ENCODE measurements at places on chromosomes 16 and 17.

DNA sequence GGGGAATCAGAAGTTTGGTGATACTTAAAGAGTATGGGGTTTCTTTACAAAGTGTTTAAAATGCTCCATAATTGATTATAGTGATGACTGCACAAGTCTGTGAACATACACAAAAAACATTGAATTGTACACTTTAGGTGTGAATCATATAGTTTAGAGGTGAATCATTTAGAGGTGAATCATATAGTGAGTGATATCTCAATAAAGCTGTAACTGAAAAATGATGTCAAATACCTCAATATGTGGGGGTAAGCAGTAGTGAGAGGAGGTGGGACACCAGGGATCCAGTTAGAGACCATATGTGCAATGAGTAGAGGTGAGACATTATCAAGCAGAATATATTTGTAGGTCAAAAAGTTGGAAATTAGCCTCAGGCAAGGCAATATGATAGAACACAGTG lies 264.5 kb downstream of the PMP22 start:
- DNase-seq, result no peak

GRCh38 chr17:27496005-27496404 lies 39.8 kb downstream of the KSR1 start:
- no peak for DNase-seq

DNA sequence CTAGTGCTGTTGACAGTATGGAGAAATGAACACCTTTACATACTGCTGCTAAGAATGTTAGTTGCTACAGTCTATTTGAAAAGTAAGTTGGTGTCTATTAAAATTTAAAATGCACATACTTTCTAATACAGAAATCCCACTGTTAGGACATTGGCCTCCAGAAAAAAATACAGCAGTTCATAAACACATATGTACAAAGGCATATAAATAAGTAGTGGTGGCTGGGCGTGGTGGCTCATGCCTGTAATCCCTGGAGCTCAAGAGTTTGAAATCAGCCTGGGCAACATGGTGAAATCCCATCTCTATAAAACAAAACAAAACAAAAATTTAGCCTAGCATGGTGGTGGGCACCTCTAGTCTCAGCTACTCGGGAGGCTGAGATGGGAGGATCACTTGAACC lies 13.1 kb downstream of the DCAF7 start:
- DNase-seq, result no peak

GRCh38 chr16:47142486-47142820 lies 1.3 kb downstream of the NETO2 start:
- DNase-seq, result no peak

- DNase-seq, result no peak
Observed at GRCh38 chr17:78159575-78160158, 8.7 kb upstream of the SYNGR2 start.

DNA sequence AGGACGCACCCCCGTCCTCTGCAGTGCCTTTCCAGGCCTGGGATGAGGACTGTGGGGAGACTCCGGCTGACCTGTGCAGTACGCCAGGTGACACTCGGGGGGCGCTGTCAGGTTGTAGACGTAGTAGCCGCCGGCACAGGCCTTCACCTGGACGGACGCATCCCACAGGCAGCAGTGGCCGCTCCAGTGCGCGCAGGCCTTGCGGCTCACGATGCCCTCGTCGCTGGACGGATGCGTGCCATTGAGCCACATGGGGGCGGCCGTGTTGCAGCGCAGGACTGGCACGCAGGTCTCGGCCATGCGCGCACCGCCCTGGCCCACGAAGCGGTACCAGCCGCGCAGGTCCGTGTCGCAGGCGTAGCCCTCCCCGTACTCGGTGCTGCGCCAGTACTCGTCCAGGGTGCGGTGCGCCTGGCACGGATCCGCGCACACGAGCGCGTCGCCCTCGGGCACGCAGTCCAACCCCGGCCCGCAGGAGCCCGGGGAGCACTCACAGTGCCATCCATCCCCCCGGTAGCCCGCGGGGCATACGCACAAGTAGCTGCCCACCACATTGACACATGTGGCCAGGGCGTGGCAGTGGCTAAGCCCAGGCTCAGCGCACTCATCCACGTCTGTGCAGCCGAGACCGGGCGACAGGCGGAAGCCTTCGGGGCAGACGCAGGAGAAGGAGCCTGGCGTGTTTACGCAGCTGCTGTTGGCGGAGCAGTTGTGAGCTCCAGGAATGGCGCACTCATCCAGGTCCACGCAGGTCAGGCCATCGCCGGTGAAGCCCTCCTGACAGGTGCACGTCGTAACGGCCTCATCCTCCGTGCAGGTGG lies 3.9 kb downstream of the UMOD start:
- DNase-seq, result peak; percentile 46

DNA sequence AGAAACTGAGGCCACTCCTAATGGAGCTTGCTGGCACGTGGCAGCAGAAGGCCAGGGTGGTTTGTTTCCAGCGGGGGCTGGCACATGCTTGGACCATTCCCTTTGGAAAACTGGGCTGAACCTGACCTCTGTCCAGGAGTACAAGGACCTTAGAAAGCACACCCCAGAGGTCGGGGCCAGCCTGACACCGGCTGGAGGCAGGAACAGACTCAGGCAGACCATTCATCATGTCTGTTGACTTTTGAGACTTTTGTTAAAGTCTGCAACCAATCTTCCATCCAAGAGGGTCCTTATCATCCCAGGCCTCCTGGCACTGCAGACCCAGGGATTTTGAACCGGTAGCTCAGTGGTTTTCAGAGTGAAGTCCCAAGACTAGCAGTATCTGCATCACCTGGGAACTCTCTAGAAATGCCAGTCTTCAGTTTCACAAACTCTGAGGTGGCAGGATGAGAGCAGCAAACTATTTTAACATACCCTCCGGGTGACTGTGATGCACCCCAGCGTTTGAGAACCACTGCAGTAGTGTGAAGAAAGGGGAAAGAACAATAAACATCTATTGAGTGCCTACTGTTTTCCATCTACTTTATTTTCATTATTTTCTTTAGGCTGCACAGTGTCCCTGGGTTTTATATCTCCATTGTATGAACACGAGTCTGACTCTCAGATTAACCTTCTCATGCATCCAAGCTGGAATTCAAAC lies 145.3 kb upstream of the PLCG2 start:
- DNase-seq, result no peak

- no peak for DNase-seq
Observed at GRCh38 chr16:1535391-1536291, 2.2 kb downstream of the TMEM204 start.

- DNase-seq, result peak; percentile 93
Observed at GRCh38 chr16:89686520-89687091, at the start of gene CDK10. Gene CDK10 (plus strand): TSS chr16:89686689. CDS start chr16:89686711, 22 bp downstream.

GRCh38 chr16:73997971-73998370 lies 298.6 kb upstream of the PSMD7 start:
- no peak for DNase-seq
